ENCODE measurements at places on chromosomes 4 and X.

GRCh38 chrX:39767446-39767845 is 330.3 kb downstream of the BCOR start:
- no peak for DNase-seq

- DNase-seq: no peak
Observed at GRCh38 chrX:21781525-21781924, 23.6 kb upstream of the SMPX start.

DNA sequence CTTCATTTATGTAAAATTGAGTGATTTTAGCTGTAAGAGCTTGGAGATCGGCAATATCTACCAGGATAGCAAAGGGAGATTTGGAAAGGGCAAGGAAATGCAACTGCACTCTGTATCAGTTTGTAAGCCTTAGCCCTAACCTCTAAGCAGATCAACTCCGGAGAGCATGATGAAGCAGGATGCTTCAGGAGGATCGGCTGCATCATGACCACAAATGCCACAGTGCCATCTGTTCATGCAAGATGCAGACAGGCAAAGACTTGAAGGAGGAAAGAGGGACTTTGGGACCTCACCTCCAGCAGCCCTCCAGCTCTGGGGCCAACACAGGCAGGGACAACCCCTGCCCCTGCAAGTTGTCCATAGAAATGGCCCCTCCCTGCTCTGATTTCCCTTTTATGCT is 377.6 kb upstream of the GATB start:
- DNase-seq: no peak

DNA sequence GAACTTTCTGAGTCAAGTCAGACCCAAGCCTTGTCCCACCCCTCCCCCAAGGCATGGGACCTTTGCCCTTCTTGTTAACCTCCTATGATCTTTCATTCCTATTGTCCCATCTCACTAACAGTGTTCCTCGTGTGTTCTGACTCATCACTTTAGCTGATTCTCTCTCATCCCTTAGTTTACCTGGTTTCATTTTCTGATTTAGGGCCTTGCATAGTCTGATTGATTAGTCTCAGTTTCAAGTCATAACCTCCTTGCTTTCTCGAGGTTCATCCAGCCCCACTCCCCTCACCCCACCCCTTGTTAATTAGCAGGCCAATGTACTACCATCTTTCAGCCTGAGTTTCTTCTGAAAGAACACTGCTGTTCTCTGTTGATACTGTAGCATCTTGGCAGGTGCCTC is 517.4 kb downstream of the RPA4 start:
- DNase-seq: no peak

Data from activated CD8-positive, alpha-beta memory T cell treated with anti-CD3 and anti-CD28 coated beads for 24 hours (primary cell).